ENCODE measurements at places on chromosomes 7 and 10.

- no peak for DNase-seq
Observed at GRCh38 chr7:18356191-18356645, 139.3 kb upstream of the HDAC9 start.

- no peak for DNase-seq
Observed at GRCh38 chr7:42392826-42393225, 155.8 kb upstream of the GLI3 start.

- peak; percentile 48 for DNase-seq
Observed at GRCh38 chr7:134502463-134503371, 24.6 kb upstream of the AKR1B10 start.

- DNase-seq, result peak; percentile 37
Observed at GRCh38 chr7:150514748-150515222, at the start of gene GIMAP7. Gene GIMAP7, plus strand, starts transcription at chr7:150514872. Its CDS starts 5,103 bp downstream, at chr7:150519975.

DNA sequence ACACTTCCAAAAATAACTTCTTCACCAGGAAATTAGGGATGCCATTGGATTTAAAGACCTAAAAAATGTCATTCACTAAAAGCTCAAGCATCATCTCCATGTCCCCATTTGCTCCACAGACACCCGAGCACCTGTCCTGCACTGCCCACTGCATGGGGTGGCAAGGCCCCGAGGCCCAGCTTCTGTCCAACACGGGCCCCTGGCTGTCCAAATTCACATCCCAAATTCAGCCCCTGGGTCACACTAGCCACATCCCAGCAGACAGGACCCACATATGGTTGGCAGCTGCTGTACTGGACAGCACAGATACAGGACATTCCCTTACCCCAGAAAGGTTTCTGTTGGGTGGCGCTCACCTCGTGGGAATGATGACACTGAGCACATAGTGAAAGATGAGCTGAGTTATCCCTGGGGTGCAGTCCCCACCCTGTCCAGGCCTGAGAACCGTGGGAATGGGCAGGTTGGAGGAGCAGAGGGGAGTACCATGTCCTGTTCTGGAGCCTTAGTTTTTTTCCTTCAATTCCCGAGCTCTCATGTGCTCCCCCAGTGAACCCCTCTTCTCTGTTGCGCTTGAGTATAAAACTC lies 55.3 kb downstream of the CSGALNACT2 start:
- DNase-seq, result no peak

- no peak for DNase-seq
Observed at GRCh38 chr10:79097021-79097872, 28.5 kb downstream of the ZMIZ1 start.

- DNase-seq, result peak; percentile 35
Observed at GRCh38 chr10:97911217-97911616, 61.6 kb downstream of the GOLGA7B start.

GRCh38 chr10:61364619-61365018 lies 88.6 kb downstream of the TMEM26 start:
- DNase-seq, result no peak

GRCh38 chr10:43076876-43077420 lies at the start of gene RET:
Gene RET, plus strand, starts transcription at chr10:43077069. Its CDS starts 190 bp downstream, at chr10:43077259.
- DNase-seq, result no peak

GRCh38 chr7:117019786-117020590 lies 66.7 kb downstream of the ST7 start:
- DNase-seq, result peak; percentile 72

DNA sequence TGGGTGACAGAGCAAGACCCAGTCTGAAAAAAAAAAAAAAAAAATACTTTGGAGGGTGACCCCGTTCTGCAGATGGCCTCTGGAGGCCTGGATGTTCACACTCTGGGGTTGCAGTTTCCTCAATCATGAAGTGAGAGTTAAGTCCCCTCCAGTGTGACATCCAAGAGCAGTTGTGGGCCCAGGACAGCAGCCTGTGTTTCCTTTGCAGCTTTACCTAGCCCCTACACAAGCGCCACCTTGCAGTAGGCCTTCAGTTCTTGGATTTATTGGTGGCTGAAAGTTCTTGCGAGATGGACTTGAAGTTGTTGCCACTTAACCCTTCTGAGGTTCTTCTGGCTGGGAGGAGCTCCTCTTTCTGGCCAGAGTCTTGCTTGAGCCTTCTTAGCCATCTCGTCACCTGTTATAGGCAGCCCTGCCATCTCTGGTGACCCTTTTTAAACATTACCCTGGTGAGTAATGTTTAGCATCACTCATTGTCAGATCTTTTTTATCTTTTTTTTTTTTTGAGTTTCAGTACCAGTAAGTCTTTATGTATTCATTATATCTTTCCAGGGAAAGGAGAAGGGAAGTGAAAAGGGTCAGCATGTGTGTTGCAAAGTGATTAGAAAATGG lies 3.4 kb upstream of the ACTR3C start:
- no peak for DNase-seq

DNA sequence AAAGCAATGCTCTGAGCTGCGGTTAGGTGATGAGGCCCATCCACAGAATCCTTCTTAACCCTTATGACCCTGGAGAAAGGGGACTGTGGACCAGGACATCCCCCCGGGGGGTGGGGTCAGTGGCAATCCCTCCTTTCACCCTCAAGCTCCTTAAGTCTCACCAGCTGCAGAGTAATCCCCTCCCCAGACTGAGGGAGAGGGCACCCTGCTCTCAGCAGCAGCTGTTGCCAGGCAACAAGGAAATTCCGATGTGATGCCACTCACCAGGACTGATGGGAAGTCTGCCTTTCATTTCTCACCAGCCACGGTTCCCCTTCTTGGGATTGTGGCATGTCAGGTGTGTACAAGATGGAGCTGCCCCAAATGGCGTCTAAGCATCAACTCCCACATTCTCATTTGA lies 129.6 kb downstream of the DOCK1 start:
- DNase-seq, result no peak

DNA sequence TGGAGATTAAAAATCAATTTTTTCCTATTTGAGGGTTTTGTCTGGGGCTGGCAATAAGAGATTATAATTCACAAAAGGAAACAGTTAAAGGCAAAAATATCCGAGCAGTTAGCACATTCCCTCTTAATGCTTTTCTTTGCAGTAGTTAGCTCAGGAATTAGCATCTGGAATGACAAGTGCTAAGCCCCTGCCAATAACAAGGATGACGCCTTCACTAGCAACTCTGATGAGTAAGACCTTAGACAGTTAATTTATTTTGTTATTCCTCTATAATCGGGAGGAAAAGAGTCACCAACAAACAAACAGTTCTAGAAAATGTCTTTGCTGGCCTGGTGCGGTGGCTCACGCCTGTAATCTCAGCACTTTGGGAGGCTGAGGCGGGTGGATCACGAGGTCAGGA lies 151.3 kb downstream of the TRIL start:
- no peak for DNase-seq

DNA sequence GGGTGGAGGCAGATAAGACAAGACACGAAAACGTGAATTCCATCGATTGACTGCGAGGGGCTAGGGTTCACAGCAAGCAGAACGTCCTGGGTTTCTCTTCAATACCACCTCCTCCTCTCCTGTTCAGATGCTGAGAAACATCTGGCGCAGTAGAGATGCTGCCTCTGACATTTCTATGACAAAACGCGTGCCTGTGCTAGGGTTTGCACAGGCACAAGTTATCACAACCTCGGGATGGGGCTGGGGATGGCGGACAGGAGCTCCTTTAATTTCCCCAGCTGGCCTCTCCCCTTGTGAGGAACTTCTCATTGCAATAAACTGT lies 99.8 kb upstream of the SVIL start:
- no peak for DNase-seq

- DNase-seq, result peak; percentile 71
Observed at GRCh38 chr10:73968098-73968521, 29.8 kb upstream of the VCL start.

- no peak for DNase-seq
Observed at GRCh38 chr10:78162853-78163252, 129.2 kb downstream of the RPS24 start.

DNA sequence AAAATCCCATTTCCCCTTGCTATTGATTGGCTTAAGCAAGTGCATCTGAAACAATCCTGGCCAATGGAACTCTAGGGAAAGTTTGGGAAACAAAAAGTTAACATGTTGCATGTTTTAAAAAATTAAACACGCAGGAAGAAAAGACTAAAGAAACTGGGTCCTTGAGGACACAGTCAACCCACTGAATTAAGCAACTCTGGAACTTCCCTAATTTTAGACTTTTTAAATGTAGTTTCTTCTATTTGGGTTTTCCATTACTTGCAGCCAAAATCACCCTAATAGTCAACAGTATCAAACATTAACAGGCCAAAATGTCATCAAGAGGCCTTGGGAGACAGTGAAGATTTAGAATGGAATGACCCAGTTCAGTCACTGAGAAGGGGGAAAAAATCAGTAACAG lies 40.6 kb downstream of the OSBPL3 start:
- no peak for DNase-seq

DNA sequence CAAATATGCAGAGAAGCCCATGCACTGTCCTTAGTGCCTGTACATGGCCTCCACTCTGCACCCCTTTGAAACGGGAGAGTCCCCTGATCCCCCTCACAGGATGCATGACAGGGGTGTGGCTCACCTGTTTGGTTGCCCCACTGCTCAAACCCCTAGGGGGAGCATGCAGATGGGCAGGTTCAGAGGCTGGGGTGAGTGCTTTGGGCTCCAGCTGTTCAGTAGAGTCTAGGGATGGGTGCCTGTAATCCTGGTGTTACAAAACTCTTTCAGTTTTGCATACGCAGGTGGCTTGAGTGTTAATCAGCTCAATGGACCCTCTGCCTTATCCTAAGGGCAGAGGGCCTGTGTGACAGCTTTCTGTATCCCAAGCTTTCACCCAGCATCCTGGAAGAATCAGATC lies 7.8 kb upstream of the SFTPA1 start:
- DNase-seq, result no peak

All from right cardiac atrium (tissue), 5 donors.